GM12878 (cell line): ENCODE measurements at places on chromosomes 16 and 17. TPM values are rescaled to one million over a fixed set of nuclear protein-coding genes. Genes with fewer than 3 reads are reported as not detected.

The KRTAP4-1 gene
- not detected in 2 replicates for polyA plus RNA-seq

The GPR139 gene
- not detected in 2 replicates for polyA plus RNA-seq

The EXOC3L1 gene
- 0.07 and 0.13 TPM in 2 replicates for polyA plus RNA-seq

The PARD6A gene
- polyA plus RNA-seq: 4.9 and 5.7 TPM in 2 replicates

The G6PC1 gene
- polyA plus RNA-seq: not detected in 2 replicates

The KRTAP9-4 gene
- not detected in 2 replicates for polyA plus RNA-seq

The CHD9NB gene
- polyA plus RNA-seq: 1.6 and 1.7 TPM in 2 replicates

The SUPT6H gene
- polyA plus RNA-seq: 32.5 and 33.3 TPM in 2 replicates

The KCNJ16 gene
- polyA plus RNA-seq: 0.08 TPM in 1 of 2 replicates, not detected in the other

The HEATR9 gene
- polyA plus RNA-seq: not detected in 2 replicates

The RANBP10 gene
- 10.4 and 11.7 TPM in 2 replicates for polyA plus RNA-seq

The CCDC154 gene
- polyA plus RNA-seq: 0.25 TPM in 1 of 2 replicates, not detected in the other

The MC1R gene
- polyA plus RNA-seq: 0.11 and 0.40 TPM in 2 replicates

The XYLT1 gene
- polyA plus RNA-seq: 2.5 and 2.9 TPM in 2 replicates

The NUP93 gene
- 151 and 173 TPM in 2 replicates for polyA plus RNA-seq

The SLFN12L gene
- polyA plus RNA-seq: 3.5 and 4.9 TPM in 2 replicates

The GAS2L2 gene
- polyA plus RNA-seq: not detected in 2 replicates

The C17orf113 gene
- 0.03 TPM in 1 of 2 replicates, not detected in the other for polyA plus RNA-seq

The SLC4A1 gene
- polyA plus RNA-seq: not detected in 2 replicates

The CYBC1 gene
- 147 and 150 TPM in 2 replicates for polyA plus RNA-seq

The TMEM256 gene
- polyA plus RNA-seq: 89.5 and 96.0 TPM in 2 replicates

The LAT gene
- 1.9 and 4.0 TPM in 2 replicates for polyA plus RNA-seq

The ZPBP2 gene
- 0.53 and 0.65 TPM in 2 replicates for polyA plus RNA-seq

The TMEM114 gene
- polyA plus RNA-seq: not detected in 2 replicates

The NXPH3 gene
- polyA plus RNA-seq: 0.08 and 0.09 TPM in 2 replicates

The C16orf89 gene
- not detected in 2 replicates for polyA plus RNA-seq

The MLLT6 gene
- 7.0 and 7.2 TPM in 2 replicates for polyA plus RNA-seq

The NATD1 gene
- polyA plus RNA-seq: 0.11 and 0.13 TPM in 2 replicates

The TPPP3 gene
- polyA plus RNA-seq: not detected in 2 replicates

The NLK gene
- 5.0 and 5.7 TPM in 2 replicates for polyA plus RNA-seq

The AIPL1 gene
- not detected in 2 replicates for polyA plus RNA-seq

The GNG13 gene
- polyA plus RNA-seq: not detected in 2 replicates
